GM12878 (cell line): ENCODE measurements at places on chromosomes 3 and 15. TPM values are rescaled to one million over a fixed set of nuclear protein-coding genes. Genes with fewer than 3 reads are reported as not detected.

- DNase-seq, result no peak
Measured at GRCh38 chr3:105613120-105613519, 246.4 kb downstream of the ALCAM start.

Gene GAP43
- polyA plus RNA-seq, result 0.14 TPM in 1 of 2 replicates, not detected in the other

Gene RGMA
- not detected in 2 replicates for polyA plus RNA-seq

Gene MME
- 0.09 TPM in 1 of 2 replicates, not detected in the other for polyA plus RNA-seq

DNA sequence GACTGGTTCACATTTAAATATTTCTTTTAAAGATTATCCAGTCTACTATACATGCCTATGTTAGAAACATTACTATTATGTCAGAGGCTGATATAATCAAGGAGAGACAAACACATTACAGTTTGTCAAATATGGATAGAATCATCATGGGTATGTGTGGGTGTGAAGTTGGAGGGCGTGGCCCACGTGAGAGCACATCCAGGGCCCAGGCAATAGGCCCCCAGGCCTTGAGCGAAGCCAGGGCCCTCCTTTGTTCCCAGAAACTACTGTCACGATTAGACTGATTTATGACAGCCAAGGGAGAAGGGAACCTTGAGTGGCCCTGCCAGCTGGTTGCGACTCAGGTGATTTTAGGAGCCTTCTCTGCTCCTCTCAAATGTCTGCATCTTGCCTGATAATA lies 26.9 kb upstream of the LDHAL6B start:
- DNase-seq, result no peak

Gene UBAP1L
- polyA plus RNA-seq, result 0.36 and 0.72 TPM in 2 replicates

DNA sequence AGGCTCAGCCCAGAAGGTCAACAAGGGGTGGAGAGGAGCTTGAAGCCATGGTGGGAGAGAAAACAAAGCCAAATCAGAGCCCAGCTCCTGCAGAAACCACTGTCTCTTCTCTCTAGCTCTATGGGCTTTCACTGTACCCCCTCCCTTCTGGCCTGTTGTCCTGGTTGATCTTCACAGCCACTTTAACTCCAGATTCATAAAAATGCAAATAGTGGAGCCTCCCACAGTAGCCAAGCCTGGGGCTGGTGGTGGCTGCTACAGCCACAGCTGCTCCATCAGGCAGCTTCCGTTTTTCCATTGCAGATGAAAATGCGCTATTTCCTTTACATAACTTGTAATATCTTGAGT lies 20.7 kb upstream of the CAV3 start:
- DNase-seq, result no peak

Gene SHC4
- 0.10 and 0.87 TPM in 2 replicates for polyA plus RNA-seq

Gene AMOTL2
- 0.04 TPM in 1 of 2 replicates, not detected in the other for polyA plus RNA-seq

DNA sequence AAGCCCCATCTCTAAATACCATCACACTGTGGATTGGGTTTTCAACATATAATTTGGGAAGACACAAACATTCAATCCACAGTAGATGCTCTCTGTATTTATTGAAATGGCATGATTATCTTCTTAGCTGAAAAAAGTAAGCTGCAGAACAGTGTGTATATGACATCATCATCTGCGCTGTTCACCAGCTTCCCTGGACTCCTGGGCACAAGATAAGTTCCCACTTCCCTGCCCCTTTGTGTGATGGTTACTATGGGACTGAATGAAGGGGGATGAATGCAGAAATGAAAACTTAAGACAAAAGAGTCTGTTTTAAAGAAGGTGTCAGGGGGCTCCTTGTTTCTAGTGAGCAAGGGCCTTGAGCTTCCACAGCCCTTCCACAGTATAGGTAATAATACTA lies 20.0 kb upstream of the GPD1L start:
- no peak for DNase-seq

Gene CLDN18
- 0.28 TPM in 1 of 2 replicates, not detected in the other for polyA plus RNA-seq

GRCh38 chr15:62060896-62061280 lies 641 bp upstream of the VPS13C start:
- no peak for DNase-seq

GRCh38 chr3:11661827-11662226 lies 18.1 kb upstream of the VGLL4 start:
- DNase-seq, result no peak

DNA sequence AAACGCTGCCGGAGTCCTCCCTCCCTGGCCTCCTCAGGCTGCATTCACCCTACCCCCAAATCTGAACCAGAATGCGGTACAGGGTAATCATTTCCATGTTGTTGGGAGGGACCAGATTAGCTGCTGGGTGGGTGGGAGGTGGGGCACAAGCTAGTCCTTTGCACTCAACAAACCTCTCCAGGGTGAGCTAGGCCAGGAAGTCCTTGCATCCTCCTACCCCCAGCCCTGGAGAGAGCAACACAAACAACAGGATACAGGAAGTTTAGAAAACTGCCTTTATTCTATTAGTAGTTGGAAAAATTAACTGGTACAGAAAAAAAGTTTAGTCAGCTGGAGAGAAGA lies 702 bp upstream of the GPX1 start:
- no peak for DNase-seq

DNA sequence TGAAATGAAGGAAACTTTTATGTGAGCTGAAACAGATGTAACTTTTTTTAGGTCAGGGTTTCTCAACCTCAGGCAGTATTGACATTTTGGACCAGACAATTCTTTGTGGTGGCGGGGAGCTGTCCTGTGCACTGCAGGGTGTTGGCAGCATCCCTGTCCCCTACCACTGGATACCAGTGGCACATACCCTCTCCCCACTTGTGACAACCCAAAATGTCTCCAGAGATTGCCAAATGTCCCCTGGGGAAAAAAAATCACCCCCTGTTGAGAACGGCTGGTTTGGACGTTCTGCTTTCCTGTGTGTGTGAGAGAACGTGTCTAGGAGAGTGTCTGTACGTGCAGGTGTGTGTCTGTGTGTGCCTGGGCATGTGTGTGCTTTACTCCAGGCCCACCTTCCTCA lies 30.7 kb upstream of the GRIP2 start:
- DNase-seq, result no peak

GRCh38 chr15:59259137-59259943 lies 52.7 kb downstream of the LDHAL6B start:
- DNase-seq, result no peak

DNA sequence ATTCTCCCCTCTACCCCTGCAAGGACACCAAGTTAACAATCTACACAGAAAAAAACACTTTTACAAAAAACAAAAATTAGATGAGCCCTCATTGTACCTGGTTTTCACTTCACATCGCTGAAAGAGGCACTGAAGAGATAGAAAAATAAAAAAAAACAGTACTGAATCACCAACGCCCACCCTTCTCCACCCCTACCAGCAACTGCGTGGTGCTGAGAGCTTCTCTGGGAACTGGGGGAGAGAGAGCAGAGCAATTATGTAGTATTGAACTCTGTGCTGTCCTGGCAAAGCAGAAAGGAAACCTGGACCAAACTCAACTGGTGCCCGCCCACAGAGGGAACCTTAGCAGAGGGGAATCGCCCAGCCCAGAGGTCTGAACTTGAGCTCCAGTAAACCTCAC lies 44.6 kb downstream of the WDR49 start:
- DNase-seq, result no peak

DNA sequence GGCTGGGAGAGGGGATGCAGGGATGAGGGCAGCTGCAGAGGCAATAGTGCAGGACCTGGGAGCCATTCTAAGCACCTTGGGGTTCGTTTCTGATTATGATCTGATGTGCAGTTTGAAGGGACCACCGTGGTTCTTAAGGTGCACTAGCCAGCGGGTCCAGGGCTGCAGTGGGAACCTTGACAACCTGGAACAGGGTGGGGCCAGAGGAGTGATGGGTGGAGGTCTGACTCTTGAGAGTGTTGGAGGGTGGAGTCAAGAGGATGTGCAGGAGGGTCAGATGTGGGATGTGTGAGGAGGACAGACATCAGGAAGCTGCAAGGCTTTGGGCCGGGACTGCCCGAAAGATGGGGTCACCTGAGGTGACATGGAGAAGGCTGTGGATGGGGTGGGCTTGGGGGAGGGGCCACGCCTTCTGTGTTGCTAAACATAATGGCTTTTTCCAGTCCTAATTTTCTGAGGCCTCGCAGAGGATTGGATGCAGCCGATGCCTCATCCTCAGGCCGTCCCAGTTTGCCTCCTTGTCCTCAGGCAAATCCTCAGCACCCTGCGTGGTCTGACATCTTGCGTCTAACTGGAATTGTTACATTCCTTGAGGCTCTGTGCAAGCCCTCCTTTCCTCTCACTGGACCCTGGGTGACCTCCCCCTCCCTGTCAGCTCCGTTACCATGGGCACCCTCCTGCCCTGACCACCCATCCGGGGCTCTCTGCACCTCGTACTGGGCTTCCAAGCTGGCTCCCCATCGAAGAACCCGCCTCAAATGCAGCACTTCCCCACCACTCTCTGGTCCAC lies 61.4 kb upstream of the TRPM1 start:
- no peak for DNase-seq

Gene CIB1
- polyA plus RNA-seq, result 134 and 142 TPM in 2 replicates

Gene WDR93
- not detected in 2 replicates for polyA plus RNA-seq

GRCh38 chr3:55402886-55403609 lies 84.1 kb downstream of the WNT5A start:
- no peak for DNase-seq

Gene SOX2
- 0.06 TPM in 1 of 2 replicates, not detected in the other for polyA plus RNA-seq

Gene SYNPR
- polyA plus RNA-seq, result not detected in 2 replicates

DNA sequence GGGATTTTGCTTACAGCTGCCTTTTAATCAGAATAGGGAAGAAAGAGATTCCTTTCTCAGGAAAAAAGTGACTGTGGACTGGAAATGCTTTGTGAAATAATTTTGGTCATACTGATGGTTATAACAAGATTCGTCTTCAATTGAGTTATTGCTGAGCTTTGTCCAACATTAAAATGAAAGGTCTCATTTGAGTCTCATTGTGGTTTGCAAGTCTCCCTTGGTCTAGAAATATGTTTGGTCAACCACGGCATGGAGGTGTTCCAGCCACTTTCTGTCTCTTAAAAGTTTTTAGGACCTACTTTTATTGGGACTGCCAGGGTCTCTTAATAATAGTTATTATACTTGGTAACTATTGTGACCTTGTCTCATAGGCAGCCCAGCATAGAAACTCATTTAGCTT lies 15.3 kb downstream of the FLNB start:
- DNase-seq, result no peak

DNA sequence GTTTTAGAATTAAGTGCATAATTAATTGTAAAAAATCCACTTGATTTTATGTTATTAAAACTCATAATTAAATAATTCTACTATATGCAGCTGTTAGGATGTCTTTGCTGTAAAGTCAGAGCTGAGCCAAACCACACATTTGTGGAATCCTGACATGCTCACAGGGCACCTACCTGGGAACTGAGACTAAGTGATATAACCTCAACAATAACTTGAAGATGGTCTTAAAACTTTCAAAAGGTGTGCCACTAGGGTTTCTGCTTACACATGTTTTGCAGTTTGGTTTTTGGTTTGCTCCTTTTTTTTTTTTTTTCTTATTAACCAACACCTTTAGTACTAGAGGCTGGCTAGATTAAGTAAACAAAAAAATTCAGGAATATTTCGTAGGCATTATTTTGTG lies 549.8 kb downstream of the UNC13C start:
- DNase-seq, result no peak

DNA sequence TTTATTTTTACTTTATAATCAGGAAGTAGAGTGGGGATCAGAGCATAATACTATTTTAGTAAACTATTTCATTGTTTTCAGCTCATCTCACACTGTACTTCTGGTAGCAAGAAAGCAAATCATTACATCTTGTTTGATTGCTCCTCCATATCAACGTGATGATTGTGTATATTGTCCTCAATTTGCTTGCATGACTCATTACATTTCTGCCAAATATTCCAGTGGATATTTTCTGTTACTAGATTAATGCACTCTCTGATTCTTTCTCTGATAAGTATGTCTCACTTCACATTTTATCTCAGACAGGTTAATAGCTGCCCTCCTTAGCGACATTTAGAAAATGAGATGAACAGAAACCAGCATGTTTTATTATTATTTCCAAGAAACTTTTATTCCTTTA lies 1145.3 kb downstream of the OTOL1 start:
- no peak for DNase-seq

- DNase-seq, result no peak
Measured at GRCh38 chr3:97106652-97106989, 292.2 kb downstream of the EPHA6 start.

Gene SEMA3B
- polyA plus RNA-seq, result 0.09 and 0.16 TPM in 2 replicates
